Inflammatory macrophage treated with lipopolysaccharide for 1 hour (primary cell): ENCODE measurements at places on chromosomes 7 and 10.

DNA sequence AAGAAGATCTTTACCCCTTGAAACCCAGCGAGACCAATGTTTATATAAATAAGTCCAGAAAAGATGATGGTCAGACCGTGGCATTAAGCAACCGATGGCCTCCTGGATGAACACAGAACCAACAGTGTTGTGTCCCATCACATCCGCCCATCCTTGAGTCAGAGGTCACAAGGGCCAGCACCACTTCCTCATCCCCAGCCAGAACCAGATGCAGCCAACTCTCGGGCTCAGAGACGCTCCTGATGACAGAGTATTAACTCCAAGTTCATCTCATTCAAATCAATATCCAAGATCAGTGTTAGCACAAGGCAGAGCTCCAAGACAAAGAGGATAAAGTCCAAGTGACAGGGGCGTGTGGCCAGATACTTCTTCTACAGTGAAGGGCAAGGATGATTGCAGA is 63.5 kb downstream of the FAM53B start:
- peak; percentile 90 for DNase-seq

GRCh38 chr7:129169171-129169671 is 19.2 kb upstream of the SMO start:
- no peak for DNase-seq

DNA sequence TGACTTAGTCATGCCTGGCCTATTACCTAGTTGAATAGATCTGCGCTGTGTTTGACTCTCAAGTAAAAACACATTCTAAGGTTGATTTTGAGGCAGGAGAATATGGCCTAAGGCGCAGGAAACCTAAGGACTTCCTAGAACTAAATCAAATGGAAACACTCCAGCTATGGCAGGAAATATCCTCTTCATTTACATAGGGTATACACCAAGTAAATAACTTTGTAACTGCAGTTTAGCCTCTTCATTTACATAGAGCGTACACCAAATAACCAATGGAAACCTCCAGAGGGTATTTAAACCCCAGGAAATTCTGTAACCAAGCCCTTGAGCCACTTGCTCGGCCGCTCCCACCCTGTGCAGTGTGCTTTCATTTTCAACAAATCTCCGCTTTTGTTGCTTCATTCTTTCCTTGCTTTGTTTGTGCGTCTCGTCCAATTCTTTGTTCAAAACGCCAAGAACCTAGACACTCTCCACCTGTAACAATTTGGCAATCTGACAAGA is 35.6 kb upstream of the XRCC2 start:
- DNase-seq = no peak

- DNase-seq = no peak
Observed at GRCh38 chr7:1812509-1813393, 142.7 kb downstream of the ELFN1 start.

GRCh38 chr7:33762911-33763306 is 142.4 kb upstream of the BMPER start:
- no peak for DNase-seq

GRCh38 chr7:141452911-141453310 is 98.3 kb upstream of the AGK start:
- DNase-seq = no peak

GRCh38 chr7:17623546-17624185 is 316.6 kb downstream of the SNX13 start:
- DNase-seq = no peak

DNA sequence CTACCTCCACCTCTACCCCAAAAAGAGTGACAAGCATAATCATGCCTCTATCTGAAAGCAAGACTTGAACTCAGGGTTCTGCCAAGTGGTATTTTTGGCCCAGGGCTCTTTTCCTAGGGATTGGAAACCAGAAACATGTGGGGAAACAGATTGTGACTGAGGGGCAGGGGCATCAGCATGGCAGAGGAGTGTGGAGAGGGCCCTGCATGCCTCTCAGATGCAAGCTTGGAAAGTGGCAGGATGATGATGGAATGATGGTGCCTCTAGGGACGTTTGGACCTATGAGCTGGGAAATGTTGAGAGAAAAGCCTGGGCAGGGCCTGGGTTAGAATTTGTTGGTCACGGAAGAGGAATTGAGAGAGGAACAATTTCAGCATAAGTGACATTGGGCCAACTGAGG is 78.4 kb upstream of the LEP start:
- DNase-seq = no peak

- DNase-seq = no peak
Observed at GRCh38 chr10:112807013-112807412, 143.0 kb upstream of the TCF7L2 start.
